GM03348 (cell line): ENCODE measurements at places on chromosomes 11 and 22.

GRCh38 chr22:44570476-44571445 is 72.7 kb upstream of the RTL6 start:
- DNase-seq = no peak

DNA sequence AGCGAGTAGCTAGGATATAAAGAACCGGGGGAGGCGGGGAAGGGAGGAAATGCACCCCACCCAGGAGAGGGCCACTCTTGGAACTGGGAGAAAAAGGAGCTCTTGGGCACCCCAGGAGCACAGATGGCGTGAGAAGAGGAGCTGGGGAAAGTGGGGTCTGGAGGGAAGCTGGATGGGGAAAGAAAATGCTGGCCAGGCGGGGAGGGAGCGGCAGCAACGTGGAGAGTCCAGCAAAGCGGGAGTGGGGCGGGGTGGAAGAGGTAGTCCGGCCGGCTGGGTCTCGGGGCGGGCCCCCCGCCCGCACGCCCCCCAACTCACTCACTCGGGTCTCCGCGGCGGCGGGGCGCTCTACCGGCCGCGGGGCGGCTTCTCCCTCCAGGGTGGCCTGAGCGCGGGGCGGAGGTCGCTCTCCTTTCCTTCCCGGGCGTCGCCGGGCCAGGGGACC is 522 bp downstream of the TOB2 start:
- DNase-seq = peak; percentile 28

DNA sequence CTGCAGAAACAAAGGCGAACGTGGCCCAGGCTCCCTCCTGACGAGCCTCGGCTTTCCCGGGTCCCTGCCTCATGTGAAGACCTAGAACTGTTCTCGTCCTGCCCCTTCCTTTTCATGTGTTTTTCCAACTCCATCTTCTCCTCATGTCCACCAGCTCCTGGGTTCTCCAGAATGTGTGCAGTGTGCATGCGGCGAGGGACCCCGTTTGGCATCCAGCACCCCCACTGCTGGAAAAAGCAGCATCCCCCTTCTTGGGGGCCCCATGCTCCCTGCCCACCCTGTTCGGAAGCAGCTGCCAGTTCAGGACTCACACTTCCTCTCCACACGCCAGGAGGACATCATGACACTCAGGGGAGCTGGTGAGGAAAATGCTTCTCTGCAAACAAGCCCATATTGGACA is 313.5 kb downstream of the BRD1 start:
- DNase-seq = no peak

DNA sequence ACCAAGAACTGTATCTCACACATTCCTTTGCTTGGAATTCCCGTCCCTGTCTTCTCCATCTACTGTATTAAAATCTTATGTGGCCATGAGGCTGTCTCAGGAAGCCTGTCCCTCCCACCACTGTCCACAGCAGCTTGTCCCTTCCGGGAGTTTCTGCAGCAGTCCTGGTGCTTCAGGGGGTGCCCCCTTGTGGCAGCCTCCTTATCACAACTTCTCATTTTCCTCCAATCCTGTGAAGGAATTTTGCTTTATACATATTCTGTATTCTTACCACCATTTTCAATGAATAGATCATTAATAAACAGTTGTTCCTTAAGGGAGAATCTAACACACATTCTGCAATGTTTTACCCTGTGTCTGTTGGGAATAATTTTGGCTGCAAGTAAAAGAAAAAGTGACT is 220.4 kb upstream of the RAG2 start:
- peak; percentile 17 for DNase-seq

GRCh38 chr22:39312410-39312809 is 7.0 kb downstream of the RPL3 start:
- DNase-seq = no peak
